ENCODE measurements at places on chromosomes 3 and 15.
A peak's percentile ranks its signal among the peaks of the same experiment; 100 is the strongest.

GRCh38 chr15:67248011-67248505 lies 6.4 kb downstream of the AAGAB start:
- no peak for DNase-seq

DNA sequence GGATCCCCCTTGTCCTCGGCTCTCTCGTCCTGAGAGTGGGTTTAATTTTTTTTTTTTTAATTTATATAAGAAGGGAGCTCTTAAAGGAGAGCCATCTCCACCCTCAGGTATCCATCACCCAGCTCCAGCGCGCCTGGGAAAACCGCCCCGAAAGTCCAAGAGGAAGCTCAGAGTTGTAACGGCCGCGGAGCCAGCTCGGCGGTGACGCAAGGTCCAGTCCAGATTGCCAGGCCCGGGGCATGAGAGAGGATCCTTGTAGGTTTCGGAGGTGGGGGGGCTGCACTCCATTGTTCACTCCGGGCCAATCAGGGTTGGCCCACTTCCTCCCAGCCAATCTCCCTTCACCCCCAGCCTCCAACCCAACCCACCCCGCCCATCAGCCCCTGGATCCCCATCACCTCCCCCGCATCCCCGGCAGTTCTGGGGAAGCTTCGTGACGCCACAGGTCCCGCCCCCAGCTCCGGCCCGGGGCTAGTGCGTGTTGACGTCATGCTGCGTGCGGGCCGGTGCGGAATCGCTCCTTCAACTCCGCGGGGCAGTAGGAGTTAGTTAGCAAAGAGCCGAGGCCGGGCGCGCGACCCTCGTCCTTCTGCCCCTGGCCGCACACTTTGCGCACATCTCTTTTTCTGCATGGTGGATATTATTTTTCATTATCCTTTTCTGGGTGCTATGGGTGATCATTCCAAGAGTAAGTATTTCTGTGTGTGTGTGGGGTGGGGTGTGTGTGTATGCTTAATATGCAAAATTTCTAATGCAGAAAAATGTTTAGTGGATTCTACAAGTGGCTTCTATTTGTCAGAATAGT lies at the start of gene ISL2:
ISL2 (plus strand) TSS at position 520 of the 805 bp plus-strand sequence; CDS start at position 631, 111 bp downstream.
- DNase-seq = no peak

- no peak for DNase-seq
Measured at GRCh38 chr3:144548346-144548745, 576.7 kb downstream of the DIPK2A start.

DNA sequence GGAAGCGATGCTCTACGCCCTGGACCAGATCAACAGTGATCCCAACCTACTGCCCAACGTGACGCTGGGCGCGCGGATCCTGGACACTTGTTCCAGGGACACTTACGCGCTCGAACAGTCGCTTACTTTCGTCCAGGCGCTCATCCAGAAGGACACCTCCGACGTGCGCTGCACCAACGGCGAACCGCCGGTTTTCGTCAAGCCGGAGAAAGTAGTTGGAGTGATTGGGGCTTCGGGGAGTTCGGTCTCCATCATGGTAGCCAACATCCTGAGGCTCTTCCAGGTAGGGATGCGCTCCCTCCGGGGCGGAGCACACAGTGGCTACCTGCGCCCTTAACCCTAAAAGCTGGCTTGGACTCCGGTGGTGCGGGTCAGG lies 698 bp downstream of the GRM7 start:
- no peak for DNase-seq

DNA sequence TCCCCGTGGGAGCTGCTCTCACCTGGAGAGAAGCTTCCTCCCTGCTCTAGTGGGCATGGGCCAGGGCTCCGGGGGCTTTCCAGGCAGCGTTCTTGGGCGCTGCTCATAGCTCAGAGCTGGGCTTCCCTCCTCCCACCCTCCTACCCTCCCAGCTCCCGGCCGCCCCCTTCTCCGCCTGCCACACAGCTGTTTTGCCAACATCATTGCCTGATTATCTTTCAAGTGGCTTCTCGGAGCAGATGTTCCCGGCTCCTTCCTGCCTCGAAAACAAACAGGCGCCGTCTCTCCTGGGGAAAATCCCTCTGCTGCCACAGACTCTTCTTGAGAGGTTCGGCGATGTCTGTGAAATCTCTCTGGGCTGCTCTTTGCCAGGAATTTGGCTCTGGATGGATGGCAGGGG lies 195.6 kb downstream of the RPLP1 start:
- DNase-seq = no peak

DNA sequence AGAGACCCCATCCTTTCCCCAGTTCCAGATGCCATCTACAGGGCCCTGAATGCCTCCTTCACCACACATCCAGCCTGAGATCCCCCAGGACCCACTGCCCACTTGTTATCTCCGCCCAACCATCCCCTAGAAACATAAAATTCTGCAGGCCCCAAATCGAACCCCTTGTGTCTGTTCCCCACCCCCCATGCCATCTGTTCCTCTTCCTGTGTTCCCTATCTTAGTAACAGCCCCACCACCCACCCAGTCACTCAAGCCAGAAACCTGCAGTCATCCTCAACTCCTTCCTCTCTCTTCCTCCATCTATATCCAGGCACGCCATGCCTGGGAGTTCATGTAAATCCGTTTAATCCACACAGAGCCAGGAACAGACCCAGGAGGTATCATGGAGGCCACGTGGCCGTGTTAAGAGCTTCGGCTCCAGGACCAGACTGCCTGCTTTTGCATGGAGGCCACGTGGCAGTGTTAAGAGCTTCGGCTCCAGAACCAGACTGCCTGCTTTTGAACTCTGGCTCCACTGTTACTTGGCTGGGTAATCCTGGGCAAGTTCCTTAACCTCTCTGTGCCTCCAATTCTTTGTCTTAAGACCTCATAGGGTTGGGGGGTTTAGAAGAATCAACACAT lies 4.8 kb downstream of the CSRNP1 start:
- DNase-seq = no peak

- DNase-seq = no peak
Measured at GRCh38 chr3:122067588-122068240, 12.6 kb downstream of the CD86 start.

- no peak for DNase-seq
Measured at GRCh38 chr3:66989860-66990696, 8.0 kb upstream of the KBTBD8 start.

GRCh38 chr3:134474956-134475355 lies 10.8 kb downstream of the ANAPC13 start:
- DNase-seq = no peak

DNA sequence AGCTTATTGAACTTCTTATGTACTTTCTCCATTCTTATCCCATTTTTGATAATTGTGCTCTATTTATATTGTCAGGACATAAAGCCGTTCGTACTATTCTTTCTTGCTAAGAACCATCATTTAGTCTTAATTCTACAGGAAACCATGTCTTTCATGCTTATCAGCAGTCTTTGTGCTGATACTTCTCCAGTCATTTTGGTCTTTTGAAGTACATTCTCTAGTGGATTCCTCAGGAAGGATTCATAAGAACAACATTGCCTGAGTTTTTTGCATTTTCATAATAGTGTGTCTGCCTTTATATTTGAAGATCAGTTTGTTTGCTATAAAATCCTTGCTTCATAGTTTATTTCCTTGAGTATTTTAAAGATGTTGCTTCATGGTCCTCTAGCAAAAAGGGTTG lies 126.6 kb upstream of the NEO1 start:
- DNase-seq = no peak

DNA sequence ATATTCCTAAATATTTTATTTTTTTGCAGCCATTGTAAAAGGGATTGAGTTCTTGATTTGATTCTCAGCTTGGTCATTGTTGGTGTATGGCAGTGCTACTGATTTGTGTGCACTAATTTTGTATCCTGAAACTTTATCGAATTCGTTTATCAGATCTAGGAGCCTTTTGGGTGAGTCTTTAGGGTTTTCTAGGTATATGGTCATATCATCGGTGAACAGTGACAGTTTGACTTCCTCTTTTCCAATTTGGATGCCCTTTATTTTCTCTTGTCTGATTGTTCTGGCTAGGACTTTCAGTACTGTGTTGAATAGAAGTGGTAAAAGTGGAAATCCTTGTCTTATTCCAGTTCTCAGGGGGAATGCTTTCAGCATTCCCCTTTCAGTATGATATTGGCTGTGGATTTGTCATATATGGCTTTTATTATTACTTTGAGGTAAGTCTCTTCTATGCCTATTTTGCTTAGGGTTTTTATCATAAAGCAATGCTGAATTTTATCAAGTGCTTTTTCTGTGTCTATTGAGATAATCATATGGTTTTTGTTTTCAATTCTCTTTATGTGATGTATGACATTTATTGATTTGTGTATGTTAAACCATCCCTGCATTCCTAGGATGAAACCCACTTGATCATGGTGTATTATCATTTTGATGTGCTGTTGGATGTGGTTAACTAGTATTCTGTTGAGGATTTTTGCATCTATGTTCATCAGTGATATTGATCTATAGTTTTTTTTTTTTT lies 11.4 kb upstream of the SLC9A9 start:
- DNase-seq = no peak

GRCh38 chr3:90018779-90019178 lies 911.4 kb downstream of the EPHA3 start:
- DNase-seq = no peak

DNA sequence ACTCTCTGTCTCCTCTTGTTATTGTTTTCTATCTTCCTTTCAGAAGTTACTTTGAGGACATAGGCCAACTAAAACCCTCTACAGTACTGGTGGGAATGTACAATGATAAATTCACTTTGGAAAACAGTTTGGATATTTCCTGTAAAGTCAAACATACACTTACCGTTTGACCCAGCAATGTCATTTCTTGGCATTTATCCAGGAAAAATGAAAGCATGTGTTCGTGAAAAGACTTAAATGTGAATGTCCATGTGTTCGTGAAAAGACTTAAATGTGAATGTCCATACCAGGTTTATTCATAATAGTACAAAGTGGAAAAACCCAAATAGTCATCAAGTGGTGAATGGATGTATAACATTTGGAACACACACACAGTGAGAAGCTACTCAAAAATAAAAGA lies 361.5 kb upstream of the DPH6 start:
- no peak for DNase-seq

GRCh38 chr15:39078026-39078425 lies 502.9 kb upstream of the THBS1 start:
- peak; percentile 35 for DNase-seq

DNA sequence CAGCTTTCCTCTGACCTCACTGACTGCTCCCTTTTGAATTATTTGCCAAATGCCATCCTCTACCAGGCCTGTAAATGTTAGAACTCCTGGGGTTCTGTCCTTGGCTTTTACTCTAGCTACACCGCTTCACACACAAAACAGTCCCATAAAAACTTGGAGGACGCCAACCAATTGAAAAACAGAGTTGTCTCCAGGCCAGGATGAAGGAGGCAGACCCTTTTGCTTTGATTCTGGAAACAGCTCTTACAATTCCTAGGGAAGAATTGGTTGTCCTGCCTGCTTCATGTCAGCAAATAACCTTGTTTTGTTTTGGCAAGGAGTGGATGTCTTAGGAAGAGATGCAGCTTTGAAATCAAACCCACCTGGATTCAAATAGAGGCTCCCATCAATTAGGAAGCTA lies 375.5 kb downstream of the UNC13C start:
- DNase-seq = no peak

- DNase-seq = no peak
Measured at GRCh38 chr3:160826408-160826807, 70.4 kb downstream of the PPM1L start.

GRCh38 chr3:71010726-71011455 lies 572.6 kb downstream of the FOXP1 start:
- no peak for DNase-seq

GRCh38 chr3:48966876-48967361 lies 23.1 kb upstream of the P4HTM start:
- DNase-seq = no peak

DNA sequence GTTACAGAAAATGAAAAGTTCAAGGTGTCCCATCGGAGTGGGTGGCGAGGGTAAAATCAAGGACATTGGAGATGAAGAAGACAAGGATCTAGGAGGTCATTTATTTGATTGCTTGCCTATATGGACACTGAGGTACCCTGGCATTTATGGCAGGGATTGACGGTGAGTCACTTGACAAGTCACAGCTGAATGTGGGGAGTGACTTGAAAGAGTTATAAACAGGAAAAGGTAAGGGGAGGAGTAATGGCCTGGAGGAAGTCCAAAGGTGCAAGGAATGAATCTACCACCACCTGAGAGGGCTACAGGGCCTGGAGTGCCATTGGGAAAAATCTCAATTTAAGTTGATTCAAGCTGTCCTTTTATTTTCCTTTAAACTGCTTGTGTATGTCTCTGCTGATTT lies 11.8 kb upstream of the SGO1 start:
- DNase-seq = peak; percentile 57

DNA sequence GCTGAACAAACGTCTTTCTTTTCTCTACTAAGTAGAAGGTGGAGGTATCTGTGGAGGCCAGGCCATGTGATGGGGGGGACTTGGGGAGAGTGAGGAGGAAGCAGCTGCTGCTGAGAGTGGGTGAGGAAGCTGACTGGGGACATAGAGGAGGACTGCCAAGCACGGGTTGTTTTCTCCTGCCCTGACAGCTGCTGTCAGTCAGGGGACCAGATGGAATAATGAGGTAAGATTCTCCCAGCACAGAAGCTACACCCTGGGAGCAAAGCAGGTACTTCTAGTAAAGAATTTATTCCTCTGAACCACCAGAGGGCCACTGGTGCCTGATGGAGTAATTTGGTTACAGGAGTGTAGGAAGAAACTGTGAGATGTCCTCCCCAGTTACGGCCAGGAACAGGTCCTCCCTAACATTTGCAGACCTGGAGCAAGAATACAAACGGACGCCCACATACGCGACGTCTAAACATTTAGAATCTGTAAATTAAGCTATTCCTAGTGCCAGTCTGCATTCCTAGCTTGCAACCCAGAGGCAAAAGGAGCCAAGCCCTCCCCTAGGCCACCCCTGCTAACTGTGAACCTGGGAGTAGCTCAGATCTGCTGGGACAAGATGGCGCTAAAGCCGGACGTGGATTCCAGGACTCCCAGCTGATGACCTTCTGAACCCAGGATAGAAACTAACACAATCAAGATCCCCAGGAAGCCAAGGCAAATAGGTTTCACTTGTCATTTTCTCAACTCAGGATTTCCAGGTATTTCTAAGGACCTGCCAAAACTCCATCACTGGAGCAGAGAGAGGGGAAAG lies 14.8 kb downstream of the CRYGS start:
- DNase-seq = no peak

DNA sequence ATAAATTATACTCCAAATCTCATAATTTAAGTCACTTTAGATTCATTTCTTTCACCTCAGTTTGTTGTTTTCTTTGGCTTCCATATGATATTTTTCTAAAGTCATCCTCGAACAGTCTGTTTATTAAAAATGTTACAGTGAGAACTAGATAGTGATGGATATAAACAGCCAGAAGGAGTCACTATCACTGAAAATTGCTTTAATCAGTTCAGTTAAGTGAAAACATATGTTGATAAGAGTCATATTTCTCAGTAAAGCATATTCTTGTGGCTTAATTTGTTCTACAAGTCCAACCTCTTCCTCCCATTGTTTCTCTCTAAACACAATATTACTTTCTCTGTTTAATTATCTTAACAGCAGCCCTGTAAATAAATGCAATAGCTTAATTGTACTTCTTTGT lies 427.5 kb upstream of the ALCAM start:
- no peak for DNase-seq

DNA sequence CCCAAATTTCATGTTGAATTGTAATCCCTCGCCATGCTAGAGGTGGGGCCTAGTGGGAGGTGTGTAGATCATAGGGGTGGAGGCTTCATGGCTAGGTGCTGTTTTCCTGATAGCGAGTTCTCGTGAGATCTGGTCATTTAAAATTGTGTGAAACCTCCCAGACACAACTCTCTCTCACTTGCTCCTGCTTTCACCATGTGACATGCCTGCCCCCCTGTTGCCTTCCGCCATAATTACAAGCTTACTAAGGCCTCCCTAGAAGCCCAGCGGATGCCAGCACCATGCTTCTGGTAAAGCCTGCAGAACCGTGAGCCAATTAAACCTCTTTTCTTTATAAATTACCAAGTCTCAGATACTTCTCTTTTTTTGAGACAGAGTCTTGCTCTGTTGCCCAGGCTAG lies 36.0 kb downstream of the CCDC54 start:
- DNase-seq = no peak
